ENCODE measurements at places on chromosomes 4 and X. TPM values are rescaled to one million over a fixed set of nuclear protein-coding genes. Genes with fewer than 3 reads are reported as not detected.

Gene CCDC149
- 18.7 TPM for total RNA-seq

Gene FGF5
- not detected for total RNA-seq

Gene TEX11
- 0.35 TPM for total RNA-seq

Gene MTMR8
- 5.3 TPM for total RNA-seq

Gene TACC3
- total RNA-seq: 15.6 TPM

Gene PRRG3
- total RNA-seq: 2.3 TPM

Gene TIGD4
- total RNA-seq: 1.5 TPM

Gene MAGIX
- total RNA-seq: 12.4 TPM

Gene OTC
- total RNA-seq: 5.0 TPM

Gene SHROOM4
- 13.6 TPM for total RNA-seq

Gene BEX3
- total RNA-seq: 205 TPM

Gene HMX1
- total RNA-seq: not detected

Gene ATP1B4
- total RNA-seq: not detected

Gene PDK3
- total RNA-seq: 12.6 TPM

Gene CAPN6
- total RNA-seq: 14.1 TPM

Gene WDR17
- 7.2 TPM for total RNA-seq

Gene IL21
- total RNA-seq: not detected

Gene CTAG2
- total RNA-seq: not detected

Gene MTTP
- 0.14 TPM for total RNA-seq

Gene NDP
- 6.1 TPM for total RNA-seq

Gene GSX2
- not detected for total RNA-seq

Gene APELA
- 1.4 TPM for total RNA-seq

Gene BEX5
- total RNA-seq: 38.2 TPM

Gene SLC6A14
- total RNA-seq: not detected

Gene KLHL34
- not detected for total RNA-seq

Gene RPL9
- total RNA-seq: 16,295 TPM

Gene FUNDC2
- total RNA-seq: 102 TPM

Gene NDNF
- total RNA-seq: 6.3 TPM

Gene CD40LG
- not detected for total RNA-seq

Gene SPACA5
- total RNA-seq: not detected

Gene ODAPH
- not detected for total RNA-seq

Gene ADAMTS3
- total RNA-seq: 4.2 TPM

Gene LRPAP1
- 187 TPM for total RNA-seq

Gene RTL9
- 0.48 TPM for total RNA-seq

Gene AIFM1
- 21.2 TPM for total RNA-seq

Gene TNIP3
- total RNA-seq: not detected

Gene RNF128
- total RNA-seq: not detected

Gene SMIM10L2A
- total RNA-seq: 2.8 TPM

Gene TACR3
- total RNA-seq: not detected

Gene MXRA5
- 2.9 TPM for total RNA-seq

Gene ADAM29
- total RNA-seq: not detected

All from uterus (tissue), 4 donors.